ENCODE measurements at places on chromosomes 2 and 18.

GRCh38 chr18:68484241-68484640, 230.7 kb downstream of the TMX3 start:
- DNase-seq, result no peak

DNA sequence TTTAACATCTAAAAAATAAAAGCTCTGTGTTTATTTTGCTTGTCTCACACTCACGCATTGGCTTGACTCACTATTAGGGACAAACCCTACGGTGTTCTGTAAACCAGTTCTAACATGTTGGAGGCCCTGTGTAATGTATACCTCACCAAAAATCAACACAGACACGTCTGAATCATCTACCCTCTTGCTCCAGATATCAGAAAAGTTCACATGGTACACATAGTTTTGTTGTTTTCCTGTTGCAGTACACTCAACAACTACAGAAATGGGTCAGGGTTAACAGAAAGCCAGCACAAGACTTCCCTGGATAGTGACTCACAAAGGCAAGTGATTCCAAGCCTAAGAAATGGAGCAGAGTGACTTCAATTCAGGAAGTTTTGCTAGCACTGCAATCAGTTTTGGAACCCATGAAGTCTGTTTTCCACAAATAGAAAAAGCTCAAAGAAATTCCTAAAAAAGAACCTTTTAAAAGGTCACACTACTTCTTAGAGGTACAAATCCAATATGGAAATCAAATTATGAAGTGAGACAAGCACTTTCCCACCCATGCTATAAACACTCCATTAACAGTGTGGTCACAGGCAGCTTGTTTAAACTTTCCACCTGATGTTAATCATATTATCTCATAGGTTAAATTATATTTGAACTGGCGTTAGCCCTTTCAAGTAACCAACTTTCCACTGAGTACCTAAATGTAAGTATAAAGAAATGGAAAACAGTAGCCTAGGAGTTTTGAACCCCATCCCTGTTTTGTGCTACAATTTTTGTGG, 87.4 kb downstream of the GAREM1 start:
- no peak for DNase-seq

DNA sequence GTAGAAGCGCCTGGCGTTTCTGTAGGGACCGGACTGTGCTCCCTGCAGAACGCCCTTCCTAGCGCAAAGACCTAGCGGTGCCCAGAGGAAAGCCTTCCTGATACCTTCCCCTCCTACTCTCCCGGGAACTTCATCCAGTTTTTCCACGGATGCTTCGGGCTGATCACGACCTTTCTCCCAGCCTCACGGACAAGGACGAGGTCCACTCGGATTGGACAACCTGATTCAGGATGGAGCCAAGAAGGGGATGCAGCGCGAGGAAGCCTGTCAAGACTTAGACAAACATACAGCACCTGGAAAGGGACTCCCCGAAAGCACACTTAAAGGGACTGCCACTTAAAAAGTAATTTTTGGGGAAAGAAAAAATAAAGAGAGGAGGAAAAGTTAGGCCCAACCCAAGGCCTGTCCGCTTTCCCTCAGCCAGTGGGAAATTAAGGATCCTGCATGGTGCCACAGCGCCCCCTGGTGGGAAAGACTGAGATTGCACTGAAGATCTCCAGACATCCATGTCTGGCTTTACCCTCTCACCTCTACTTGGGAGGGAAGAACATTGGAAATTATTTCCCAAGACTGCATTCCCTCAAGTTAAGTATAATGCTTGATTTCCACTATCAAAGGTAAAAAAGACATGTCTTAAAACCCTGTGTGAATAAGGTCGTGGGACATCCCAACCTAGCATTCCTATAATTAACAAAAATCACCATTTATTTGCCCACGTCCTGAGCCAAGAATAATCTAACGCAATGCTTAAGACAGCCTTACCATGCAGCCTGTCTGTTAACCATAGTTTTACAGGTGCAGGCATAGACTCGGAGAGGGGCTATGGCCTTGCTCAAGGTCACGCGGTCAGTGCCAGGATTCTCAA, 13.4 kb upstream of the COPS8 start:
- peak; percentile 30 for DNase-seq

DNA sequence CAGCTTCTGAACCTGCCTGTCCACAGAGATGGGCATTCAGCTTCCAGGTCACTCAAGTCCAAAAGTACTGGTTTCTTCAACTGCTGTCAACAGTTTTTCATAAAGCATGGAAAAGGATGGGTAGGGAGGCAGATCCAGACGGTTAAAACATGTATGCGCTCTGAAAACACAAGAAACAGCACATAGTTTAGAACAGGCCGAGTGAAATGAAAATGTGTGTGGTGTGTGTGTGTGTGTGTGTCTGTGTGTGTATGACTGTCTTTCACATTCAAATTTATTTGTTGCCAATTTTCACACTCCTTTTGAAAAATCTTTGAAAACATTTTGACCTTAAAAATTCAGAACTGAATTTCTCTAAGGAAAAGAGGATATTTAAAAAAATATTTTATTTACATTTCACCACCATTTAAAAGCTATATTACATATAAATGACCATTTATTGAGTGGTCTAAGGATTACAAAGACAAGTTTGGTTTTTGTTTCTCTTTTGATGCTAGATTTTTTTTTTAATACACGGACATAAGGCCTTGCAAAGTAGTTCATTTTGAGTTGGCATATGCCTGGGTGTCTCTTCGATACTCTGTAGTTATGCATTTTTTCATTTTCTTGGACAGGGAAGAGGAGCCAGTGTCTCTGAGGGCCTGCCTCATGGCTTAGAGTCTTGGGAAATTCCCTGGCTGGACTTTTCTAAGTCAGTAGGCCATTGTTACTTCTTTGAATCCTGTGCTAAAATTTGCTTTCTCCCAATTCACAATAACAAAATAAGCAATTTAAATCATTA, 30.0 kb upstream of the STK17B start:
- no peak for DNase-seq

DNA sequence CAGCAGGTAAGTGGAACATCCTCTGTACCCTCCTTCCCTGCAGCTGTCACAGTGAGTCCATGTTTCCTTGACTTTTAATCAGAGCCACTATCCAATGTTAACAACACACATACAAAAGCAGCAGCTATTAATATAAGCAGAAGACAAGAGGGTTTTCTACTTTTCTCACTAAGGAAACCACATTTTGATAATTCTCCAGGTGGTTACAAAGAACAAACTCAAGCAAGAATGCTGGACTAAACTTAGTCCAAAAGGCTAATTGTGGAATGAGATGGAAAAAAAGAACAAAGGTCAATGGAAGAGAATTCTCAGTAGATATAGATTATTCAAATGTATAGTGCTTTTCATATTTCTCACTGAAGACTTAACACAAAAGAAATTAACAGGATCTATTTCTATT, 176.9 kb upstream of the SLC39A10 start:
- DNase-seq, result no peak

- no peak for DNase-seq
Observed at GRCh38 chr2:73109431-73110167, 3.1 kb downstream of the RAB11FIP5 start.

GRCh38 chr18:63157293-63158011, 162.1 kb downstream of the BCL2 start:
- DNase-seq, result no peak

- DNase-seq, result no peak
Observed at GRCh38 chr2:190090148-190090547, 27.6 kb upstream of the MSTN start.

GRCh38 chr2:86274265-86274917, 63.0 kb downstream of the REEP1 start:
- no peak for DNase-seq

DNA sequence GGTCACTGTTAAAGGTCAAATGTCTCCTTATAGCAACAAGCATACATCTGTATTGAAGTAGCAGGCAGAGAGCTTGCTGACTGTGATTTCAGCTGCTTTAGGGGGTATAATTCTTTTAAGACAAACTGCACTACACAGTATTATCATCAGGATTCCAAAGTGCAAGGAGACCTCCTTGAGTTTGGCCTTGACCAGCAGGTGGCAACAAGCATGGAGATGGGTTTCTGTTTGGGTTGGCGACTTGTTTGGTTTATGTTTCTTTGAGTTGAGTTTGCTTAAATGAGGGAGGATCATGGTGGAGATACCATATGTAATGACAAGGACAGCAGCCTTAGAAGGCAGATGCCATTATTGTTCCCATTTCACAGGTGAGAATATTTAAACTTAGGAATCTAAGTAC, 681.0 kb upstream of the ID2 start:
- DNase-seq, result no peak

GRCh38 chr18:49725809-49726674, 87.3 kb downstream of the ACAA2 start:
- no peak for DNase-seq

DNA sequence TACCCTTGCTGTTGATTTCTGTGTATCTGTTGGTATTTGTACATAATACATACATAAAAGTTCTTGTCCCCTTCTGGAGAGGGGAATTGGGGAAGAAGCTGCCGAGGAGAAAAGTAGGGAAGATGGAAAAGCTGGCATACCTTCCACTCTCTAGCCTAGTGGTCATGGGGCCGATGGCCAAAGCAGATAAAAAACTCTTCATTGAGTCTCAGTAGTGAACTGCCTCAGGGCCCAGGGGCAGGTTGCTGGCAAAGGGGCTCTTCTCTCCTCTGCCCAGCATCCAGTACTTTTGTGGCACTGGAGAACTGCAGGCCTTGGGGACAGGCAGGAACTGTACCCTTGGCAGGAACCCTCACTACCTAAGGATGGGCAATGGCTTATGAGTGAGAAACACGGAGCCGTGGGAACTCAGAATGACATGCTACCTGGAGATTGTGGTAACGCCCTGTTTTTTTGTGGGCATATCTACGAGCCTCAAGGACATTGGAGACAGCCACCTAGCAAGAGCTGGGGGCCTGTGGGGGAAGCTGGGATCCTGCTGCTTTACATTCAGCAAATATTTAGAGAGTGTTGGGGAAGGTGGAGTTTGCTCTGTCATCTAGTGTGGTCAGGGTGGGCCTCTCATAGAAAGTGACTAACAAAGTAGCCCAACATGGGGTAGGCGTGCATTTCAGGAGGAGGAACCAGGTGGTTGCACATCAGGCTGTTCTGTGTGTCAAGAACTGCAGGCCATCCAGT, 22.6 kb upstream of the ITGB6 start:
- DNase-seq, result no peak

DNA sequence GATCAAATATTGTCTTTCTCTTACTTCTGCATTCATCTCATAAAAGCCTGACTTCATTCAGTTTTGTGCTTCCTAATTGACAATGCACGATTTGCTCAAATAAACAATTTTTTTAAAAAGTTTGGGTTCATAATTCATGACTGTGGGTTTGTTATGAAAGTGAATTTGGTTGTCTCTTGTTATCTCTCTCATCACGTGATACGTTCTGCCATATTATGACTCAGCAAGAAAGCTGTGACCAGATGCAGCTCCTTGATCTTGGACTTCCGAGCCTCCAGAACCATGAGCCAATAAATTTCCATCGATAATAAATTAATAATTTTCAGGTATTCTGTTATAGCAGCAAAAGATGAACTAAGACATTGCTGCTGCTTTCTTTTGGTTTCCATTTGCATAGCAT, 156.5 kb upstream of the LRATD1 start:
- no peak for DNase-seq

GRCh38 chr2:28991460-28991859, 10.4 kb downstream of the TOGARAM2 start:
- no peak for DNase-seq

DNA sequence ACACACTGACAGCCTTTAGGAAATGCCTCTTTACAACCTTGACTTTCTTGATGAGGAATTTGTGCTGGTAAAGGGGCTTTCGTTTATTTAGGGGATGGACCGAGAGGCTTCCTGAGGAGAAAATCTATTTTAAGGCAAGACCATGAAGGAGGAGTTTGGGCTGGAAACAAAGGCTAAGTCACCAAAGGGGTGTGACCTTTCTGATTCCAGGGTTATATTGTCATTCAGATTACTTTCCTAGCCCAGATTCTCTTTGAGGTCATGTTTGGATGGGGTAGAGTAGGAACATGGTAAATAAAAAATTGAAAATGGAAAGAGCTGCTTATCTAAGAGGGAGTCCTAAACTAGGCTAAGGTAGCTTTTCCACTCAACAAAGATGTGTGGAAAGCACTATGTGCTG, 77.1 kb upstream of the UGP2 start:
- no peak for DNase-seq

DNA sequence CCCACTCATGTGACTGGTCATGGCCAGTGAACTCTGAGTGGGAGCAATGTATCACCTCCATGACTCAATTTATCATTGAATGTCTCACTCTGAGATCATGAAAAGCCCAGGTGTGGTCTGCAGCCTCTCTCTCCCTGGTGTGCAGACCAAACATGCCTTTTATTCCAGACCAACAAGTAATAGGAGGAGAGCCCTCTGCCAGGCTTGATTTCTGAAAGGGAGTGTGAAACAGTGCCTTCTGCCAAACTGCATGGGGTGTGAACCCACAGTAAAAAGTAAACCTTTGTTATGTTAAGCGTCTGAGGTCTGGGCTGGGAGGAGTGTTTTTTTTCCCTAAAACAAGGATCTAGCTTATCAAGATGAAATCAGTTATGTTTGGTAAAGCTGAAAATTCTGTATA, 601.2 kb downstream of the ADCYAP1 start:
- DNase-seq, result no peak

DNA sequence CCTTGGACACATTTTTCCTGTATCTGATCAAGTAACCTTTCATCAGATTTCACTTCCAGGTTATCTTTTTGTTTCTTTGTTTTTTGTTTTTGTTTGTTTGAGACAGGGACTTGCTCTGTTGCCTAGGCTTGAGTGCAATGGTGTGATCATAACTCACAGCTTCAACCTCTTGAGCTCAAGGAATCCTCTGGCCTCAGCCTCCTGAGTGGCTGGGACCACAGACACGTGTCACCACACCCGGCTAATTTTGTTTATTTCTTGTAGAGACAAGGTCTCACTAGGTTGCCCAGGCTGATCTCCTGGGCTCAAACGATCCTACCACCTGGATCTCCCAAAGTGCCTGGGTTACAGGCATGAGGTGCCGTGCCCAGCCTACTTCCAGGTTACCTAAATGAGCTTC, 124.9 kb downstream of the L3MBTL4 start:
- no peak for DNase-seq

GRCh38 chr2:201558232-201558631, 85.1 kb downstream of the TMEM237 start:
- no peak for DNase-seq

DNA sequence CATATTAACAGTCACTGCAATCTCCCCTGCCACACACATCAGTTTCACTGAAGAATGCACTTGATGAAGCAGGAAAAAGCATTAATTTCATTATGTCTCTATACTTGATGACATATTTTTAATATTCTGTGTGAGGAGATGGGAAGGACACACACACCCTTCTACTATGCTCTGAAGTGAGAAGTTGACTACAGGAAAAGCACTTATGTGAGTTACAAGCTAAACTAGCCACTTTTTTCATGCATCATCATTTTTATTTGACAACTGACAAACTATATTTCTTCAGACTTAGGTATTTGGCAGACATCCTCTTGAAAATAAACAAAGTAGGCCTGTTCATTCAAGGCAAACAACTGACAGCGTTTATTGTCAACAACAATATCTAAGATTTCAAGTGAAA, 150.4 kb upstream of the ID2 start:
- no peak for DNase-seq

- DNase-seq, result no peak
Observed at GRCh38 chr2:147173798-147174197, 671.0 kb upstream of the ACVR2A start.

All from cerebellum (tissue), 4 donors.